Uterus (tissue), 4 donors: ENCODE measurements at places on chromosomes 12 and 14.

GRCh38 chr12:2225696-2226095 is 172.9 kb downstream of the CACNA1C start:
- H3K27me3 ChIP-seq = no peaks in the 10 kb centered on the region
- no peak overlapping the region for H3K27ac ChIP-seq
- H3K36me3 ChIP-seq = no peaks in the 10 kb centered on the region
- H3K4me1 ChIP-seq = no peaks in the 10 kb centered on the region
- no peak overlapping the region for H3K4me3 ChIP-seq

- no peak for DNase-seq
- no peaks in the 10 kb centered on the region for H3K27me3 ChIP-seq
- no peaks in the 10 kb centered on the region for H3K4me1 ChIP-seq
- no peaks in the 10 kb centered on the region for H3K36me3 ChIP-seq
- H3K27ac ChIP-seq = no peak overlapping the region
Observed at GRCh38 chr12:43733687-43734086, 24.9 kb downstream of the PUS7L start.

- H3K27ac ChIP-seq = peak overlapping the region; percentile 57
- no peak overlapping the region for H3K4me3 ChIP-seq
- no peaks in the 10 kb centered on the region for H3K36me3 ChIP-seq
- DNase-seq = peak; percentile 35
Observed at GRCh38 chr12:111444925-111445725, 39.4 kb downstream of the SH2B3 start.

DNA sequence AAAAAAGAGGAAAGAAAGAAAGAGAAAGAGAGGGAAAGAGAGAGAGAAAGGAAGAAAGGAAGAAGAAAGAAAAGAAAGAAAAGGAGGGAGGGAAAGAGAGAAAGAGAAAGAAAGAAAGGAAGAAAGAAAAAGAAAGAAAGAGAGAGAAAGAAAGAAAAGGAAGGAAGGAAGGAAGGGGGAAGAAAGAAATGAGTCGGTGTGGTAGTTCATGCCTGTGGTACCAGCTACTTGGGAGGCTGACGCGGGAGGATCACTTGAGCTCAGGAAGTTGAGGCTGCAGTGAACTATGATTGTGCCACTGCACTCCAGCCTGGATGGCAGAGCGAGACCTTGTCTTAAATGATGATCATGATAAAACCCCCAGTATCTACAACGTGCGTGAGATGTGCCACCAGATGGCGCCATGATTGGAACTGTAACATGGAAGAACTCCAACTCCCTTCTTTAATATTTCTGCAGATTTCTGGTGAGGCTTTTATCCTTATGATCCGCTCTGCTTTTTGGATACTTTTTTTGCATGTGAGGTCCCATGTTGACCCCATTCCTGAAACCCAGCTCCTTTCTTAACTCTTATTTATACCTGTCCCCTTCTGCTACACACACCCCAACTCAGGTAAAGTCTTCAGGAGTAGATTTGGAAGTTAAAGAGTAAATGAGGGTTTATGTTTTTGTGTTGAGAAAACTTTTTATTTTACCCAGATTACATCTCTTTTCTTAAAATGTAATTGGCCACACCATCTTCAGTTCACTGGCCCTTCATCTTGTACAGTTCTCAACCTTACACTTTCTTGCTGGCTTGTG is 25.6 kb downstream of the RNASE10 start:
- DNase-seq = peak; percentile 76
- H3K4me1 ChIP-seq = no peaks in the 10 kb centered on the region
- no peak overlapping the region for H3K27ac ChIP-seq
- no peaks in the 10 kb centered on the region for H3K27me3 ChIP-seq

- no peak for DNase-seq
- no peak overlapping the region for H3K4me3 ChIP-seq
- no peaks in the 10 kb centered on the region for H3K27me3 ChIP-seq
- no peaks in the 10 kb centered on the region for H3K36me3 ChIP-seq
Observed at GRCh38 chr14:67575684-67576083, 24.4 kb downstream of the PIGH start.

GRCh38 chr12:74441872-74442271 is 95.8 kb upstream of the ATXN7L3B start:
- no peaks in the 10 kb centered on the region for H3K36me3 ChIP-seq
- H3K27me3 ChIP-seq = no peaks in the 10 kb centered on the region
- H3K4me1 ChIP-seq = no peaks in the 10 kb centered on the region
- H3K27ac ChIP-seq = no peak overlapping the region

GRCh38 chr12:565589-566105 is 97.6 kb downstream of the NINJ2 start:
- H3K27ac ChIP-seq = no peak overlapping the region
- no peak overlapping the region for H3K4me3 ChIP-seq
- H3K36me3 ChIP-seq = no peaks in the 10 kb centered on the region
- DNase-seq = no peak

DNA sequence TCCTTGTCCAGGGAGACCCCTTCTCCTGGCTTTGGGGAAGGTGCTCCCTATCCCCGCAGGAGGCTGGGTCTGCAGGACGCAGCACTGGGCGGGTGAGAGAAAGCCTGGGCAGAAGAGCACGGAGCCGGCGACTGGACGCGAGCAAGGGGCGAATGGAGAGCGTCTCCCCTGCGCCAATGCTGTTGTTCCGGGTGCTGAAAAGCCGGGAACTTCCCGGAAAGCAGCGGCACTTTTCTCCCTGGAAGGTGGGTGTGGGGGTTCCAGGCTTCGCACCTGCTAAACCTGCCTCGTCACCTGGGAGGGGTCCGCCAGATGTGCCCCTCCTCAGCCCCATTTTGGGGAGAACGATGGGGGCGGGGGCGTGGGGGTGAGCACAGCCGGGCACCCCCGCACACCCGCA is 417.1 kb upstream of the TMTC1 start:
- no peak for DNase-seq
- H3K4me3 ChIP-seq = no peak overlapping the region
- H3K27ac ChIP-seq = no peak overlapping the region
- no peaks in the 10 kb centered on the region for H3K27me3 ChIP-seq

DNA sequence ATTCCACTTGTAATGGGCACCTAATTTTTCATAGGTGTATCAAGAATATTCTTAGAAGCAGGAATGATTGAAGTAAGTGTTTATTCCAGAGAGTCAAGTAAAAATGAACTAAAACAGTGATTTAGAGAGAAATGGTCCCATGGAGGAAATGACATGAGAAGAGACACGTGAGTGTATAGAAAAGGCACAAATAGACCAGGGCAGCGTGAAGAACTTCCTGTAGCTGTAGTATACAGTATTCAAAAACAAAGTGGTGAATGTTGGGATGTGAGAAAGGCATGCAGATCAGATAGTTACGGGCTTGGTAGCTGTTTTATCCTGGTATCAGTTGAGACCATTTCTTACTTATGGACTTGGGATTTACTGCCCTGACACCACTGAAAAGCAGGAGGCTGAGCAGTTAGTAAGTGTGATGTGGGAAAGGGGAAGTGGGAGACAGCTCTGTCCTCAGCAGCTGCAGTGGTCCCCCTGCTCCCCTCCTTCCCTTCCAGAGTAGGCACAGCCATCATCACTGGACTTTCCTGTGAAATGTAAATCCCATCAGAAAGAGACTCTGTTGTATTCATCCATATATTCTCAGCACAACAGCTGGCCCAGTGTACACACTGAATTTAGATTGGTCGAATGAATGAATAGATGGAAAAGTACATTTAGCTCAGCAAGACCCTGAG is 16.8 kb upstream of the TESPA1 start:
- H3K36me3 ChIP-seq = no peaks in the 10 kb centered on the region
- H3K27ac ChIP-seq = no peak overlapping the region
- H3K27me3 ChIP-seq = no peaks in the 10 kb centered on the region
- H3K4me3 ChIP-seq = no peak overlapping the region
- no peak for DNase-seq

GRCh38 chr14:82905762-82906161 is 1372.1 kb upstream of the SEL1L start:
- no peak overlapping the region for H3K27ac ChIP-seq
- H3K27me3 ChIP-seq = no peaks in the 10 kb centered on the region
- H3K4me3 ChIP-seq = no peak overlapping the region
- H3K4me1 ChIP-seq = no peaks in the 10 kb centered on the region
- DNase-seq = no peak

GRCh38 chr12:120705618-120706017 is 4.6 kb upstream of the UNC119B start:
- no peaks in the 10 kb centered on the region for H3K4me1 ChIP-seq
- H3K27me3 ChIP-seq = no peaks in the 10 kb centered on the region
- H3K36me3 ChIP-seq = no peaks in the 10 kb centered on the region
- DNase-seq = no peak

DNA sequence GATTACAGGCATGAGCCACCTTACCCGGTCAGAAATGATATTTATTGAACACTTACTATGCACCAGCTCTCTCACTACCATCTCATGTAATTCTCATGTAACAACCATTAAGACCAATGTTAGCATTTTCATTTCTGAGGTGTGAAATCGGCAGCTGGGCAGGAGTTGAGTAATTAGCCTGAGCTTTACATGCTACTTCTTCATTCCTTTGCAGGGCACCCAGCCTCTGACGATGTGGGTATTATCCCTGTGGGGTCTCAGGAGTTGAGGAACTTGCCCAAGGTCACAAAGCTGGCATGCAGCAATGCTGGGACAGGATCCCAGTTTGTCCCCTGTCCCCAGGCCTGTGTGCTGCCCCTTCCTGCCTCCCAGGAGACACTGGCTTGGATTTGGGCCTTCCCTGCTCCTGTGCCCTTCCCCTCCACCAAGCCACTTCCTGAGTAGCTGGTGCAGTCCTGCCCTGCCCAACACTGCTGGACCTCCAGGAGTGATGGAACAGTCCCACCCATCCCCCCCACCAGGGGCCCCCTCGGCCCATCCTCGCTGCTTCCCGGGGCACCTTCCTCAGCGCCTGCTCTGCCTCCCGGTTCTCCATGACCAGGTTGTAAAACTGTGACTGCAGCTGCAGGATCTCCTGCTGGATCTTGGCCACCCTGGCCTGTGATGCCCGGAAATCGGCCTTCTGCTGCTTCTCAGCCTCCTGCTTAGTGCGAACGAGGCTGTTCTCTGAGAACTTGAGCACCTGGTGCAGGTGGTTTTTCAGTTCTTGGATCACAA is 14.7 kb downstream of the RITA1 start:
- no peak overlapping the region for H3K4me3 ChIP-seq
- no peak overlapping the region for H3K27ac ChIP-seq
- no peaks in the 10 kb centered on the region for H3K27me3 ChIP-seq
- H3K36me3 ChIP-seq = no peaks in the 10 kb centered on the region
- DNase-seq = no peak

- peaks cover 6% of the 10 kb centered on the region for H3K4me1 ChIP-seq
- peak; percentile 49 for DNase-seq
- no peaks in the 10 kb centered on the region for H3K36me3 ChIP-seq
- H3K27ac ChIP-seq = peak overlapping the region; percentile 50
- H3K27me3 ChIP-seq = no peaks in the 10 kb centered on the region
Observed at GRCh38 chr12:121767525-121768016, 25.9 kb downstream of the RHOF start.

- no peak overlapping the region for H3K27ac ChIP-seq
- no peak overlapping the region for H3K4me3 ChIP-seq
- H3K4me1 ChIP-seq = no peaks in the 10 kb centered on the region
- no peaks in the 10 kb centered on the region for H3K36me3 ChIP-seq
- no peak for DNase-seq
- no peaks in the 10 kb centered on the region for H3K27me3 ChIP-seq
Observed at GRCh38 chr12:70638639-70639360, 1.6 kb upstream of the PTPRB start.

GRCh38 chr14:94903883-94904282 is 134.0 kb upstream of the GSC start:
- no peaks in the 10 kb centered on the region for H3K27me3 ChIP-seq
- H3K4me3 ChIP-seq = no peak overlapping the region
- H3K36me3 ChIP-seq = no peaks in the 10 kb centered on the region

GRCh38 chr12:126346087-126346486 is 1280.9 kb downstream of the AACS start:
- DNase-seq = no peak
- no peaks in the 10 kb centered on the region for H3K4me1 ChIP-seq
- H3K36me3 ChIP-seq = no peaks in the 10 kb centered on the region
- no peak overlapping the region for H3K4me3 ChIP-seq
- no peak overlapping the region for H3K27ac ChIP-seq
- H3K27me3 ChIP-seq = no peaks in the 10 kb centered on the region

DNA sequence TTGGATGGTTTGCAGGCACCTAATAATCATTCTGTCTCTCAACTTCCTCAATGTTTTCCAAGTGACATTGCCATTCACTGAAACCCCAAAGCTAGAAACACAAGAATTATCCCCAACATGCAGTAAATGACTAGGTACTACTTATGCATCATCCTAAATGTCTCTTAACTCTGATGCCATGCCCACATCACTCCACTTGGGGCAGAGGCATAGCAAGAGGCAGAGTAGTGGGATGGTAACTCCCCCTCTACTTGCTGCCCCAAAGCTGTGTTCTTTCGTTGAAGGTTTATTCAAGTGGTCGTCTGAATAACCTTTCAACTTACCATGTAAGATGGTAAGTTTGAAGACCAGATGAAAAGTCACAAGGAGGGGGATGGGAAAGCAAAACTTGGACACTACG is 77.9 kb upstream of the SOX5 start:
- DNase-seq = no peak
- H3K27me3 ChIP-seq = no peaks in the 10 kb centered on the region
- H3K4me3 ChIP-seq = no peak overlapping the region
- no peak overlapping the region for H3K27ac ChIP-seq

- H3K27me3 ChIP-seq = no peaks in the 10 kb centered on the region
- H3K27ac ChIP-seq = no peak overlapping the region
Observed at GRCh38 chr12:5438671-5439200, 6.8 kb downstream of the NTF3 start.

GRCh38 chr12:2415568-2415944 is 362.8 kb downstream of the CACNA1C start:
- DNase-seq = no peak
- H3K27me3 ChIP-seq = no peaks in the 10 kb centered on the region
- no peak overlapping the region for H3K4me3 ChIP-seq
- no peaks in the 10 kb centered on the region for H3K4me1 ChIP-seq
- H3K27ac ChIP-seq = no peak overlapping the region

DNA sequence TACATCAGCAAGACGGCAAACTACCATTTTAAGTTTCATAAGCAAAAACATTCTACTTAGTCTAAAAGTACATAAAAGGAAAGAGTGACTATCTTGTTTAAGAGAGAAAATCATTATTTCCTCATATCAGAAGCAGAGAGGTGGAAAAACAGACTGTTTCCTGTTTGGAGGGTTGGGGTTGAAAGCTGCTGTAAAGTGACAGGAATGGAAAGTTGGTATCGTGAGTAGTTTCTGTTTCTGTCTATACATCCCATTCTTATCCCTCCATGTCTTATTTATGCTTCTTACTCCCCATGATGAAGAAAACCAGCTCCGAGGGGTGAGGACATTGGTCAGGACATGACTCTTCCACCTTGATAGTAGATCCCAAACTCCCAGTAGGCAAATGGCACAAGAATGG is 216.5 kb downstream of the EGLN3 start:
- no peaks in the 10 kb centered on the region for H3K4me1 ChIP-seq
- no peaks in the 10 kb centered on the region for H3K36me3 ChIP-seq
- DNase-seq = no peak
- H3K27ac ChIP-seq = no peak overlapping the region
- H3K27me3 ChIP-seq = no peaks in the 10 kb centered on the region

- no peaks in the 10 kb centered on the region for H3K36me3 ChIP-seq
- H3K4me1 ChIP-seq = no peaks in the 10 kb centered on the region
- no peak for DNase-seq
- H3K27ac ChIP-seq = no peak overlapping the region
Observed at GRCh38 chr12:108319277-108320234, 19.6 kb downstream of the CMKLR1 start.

GRCh38 chr12:40078266-40078665 is 27.6 kb downstream of the SLC2A13 start:
- no peak overlapping the region for H3K4me3 ChIP-seq
- H3K4me1 ChIP-seq = no peaks in the 10 kb centered on the region
- no peaks in the 10 kb centered on the region for H3K36me3 ChIP-seq
- no peaks in the 10 kb centered on the region for H3K27me3 ChIP-seq
